ENCODE measurements at places on chromosomes 1 and 21.

GRCh38 chr1:59061876-59062275 lies 235.0 kb upstream of the FGGY start:
- no peak for DNase-seq

- no peak for DNase-seq
Observed at GRCh38 chr21:30981403-30981802, 56.9 kb downstream of the KRTAP19-8 start.

- peak; percentile 99 for DNase-seq
Observed at GRCh38 chr1:30718091-30718635, 5.2 kb downstream of the MATN1 start.

- no peak for DNase-seq
Observed at GRCh38 chr1:162882248-162882674, 21.3 kb upstream of the CCDC190 start.

DNA sequence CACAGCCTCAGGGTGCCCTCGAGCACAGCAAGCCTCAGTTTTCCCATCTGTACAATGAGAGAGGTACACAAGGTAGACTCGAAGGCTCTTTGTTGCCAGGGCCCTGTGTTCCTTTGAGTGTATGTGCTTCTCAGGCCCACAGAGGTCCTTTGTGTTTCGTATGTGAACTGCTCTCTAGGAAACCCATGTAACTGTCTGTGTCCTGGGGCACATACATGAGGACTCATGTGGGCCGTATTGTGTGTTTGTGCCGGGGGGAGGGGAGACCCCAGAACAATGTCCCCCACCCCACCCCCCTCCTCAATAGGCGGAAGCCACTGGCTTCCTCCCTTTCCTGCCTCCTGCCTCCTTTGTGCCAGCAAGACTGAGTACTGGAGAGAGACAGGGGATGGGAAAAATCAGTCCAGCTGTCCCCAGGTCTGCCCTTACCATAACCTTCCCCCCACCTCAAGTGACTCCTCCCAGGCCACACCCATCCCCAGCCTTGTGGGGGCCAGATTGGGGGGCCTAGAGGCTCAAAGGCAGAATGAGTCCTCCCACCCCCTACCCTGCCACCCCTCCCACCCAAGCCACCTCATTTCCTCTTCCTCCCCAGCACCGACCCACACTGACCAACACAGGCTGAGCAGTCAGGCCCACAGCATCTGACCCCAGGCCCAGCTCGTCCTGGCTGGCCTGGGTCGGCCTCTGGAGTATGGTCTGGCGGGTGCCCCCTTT lies at the start of gene TIE1:
Gene TIE1, plus strand, starts transcription at position 605 of the 717 bp plus-strand sequence. Its CDS starts 90 bp downstream, at position 695.
- no peak for DNase-seq

DNA sequence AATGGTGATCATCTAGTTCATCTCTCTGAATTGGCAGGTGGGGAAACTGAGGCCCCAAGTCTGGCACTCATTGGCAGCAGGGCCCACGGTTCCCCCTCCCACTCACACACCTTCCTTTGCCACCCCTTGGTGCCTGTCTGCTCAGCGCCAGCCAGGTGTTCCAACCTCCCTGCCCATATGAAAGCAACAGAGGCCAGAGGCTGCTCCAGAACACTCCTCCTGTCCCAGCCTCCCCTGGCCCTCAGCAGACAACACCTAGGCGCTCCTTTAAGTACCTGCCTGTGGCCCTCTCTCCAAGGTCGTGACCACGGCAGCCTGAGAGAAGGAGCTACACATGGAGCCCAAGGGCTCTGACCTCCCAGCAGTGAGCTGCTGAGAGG lies 362.3 kb upstream of the VAMP3 start:
- no peak for DNase-seq

DNA sequence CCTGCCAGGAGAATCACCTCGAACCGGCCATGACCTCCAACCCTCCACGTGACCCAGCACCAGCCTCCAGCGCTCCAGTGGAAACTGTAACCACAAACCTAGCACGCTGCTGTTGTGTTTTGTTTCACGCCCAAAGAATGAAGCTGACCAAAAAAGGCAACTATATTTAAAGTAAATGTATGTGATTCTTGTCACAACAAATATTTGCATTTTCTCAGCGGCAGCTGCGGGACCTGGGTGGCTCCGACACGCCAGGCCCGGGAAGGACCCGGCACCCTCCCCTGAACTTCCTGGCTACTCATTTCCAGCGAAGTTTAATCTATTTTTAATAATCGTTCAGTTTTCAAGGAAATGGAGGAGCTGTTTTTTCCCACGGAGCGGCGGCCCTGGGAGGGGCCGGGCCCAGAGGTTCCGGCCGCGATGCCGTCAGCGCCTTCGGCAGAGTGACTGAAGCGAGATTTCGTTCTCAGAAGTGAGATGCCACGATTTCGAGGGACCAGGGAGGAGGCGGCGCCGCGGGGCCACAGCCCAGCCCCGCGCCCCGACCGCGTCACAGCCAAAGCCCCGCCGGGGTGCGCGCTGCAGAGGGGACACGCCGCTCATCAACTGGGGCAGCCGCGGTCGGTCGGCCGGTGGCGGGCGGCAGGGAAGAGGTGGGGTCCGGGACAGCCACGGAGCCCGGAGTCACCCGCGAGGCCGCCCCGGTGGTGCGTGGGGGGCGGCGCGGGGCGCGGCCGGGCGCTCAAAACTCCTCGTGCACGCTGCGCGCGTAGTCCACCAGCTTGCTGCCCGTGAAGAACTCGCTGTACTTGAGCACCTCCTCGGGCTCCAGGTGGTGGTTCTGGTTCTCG lies 3.0 kb upstream of the TNFRSF4 start:
- DNase-seq, result peak; percentile 71

GRCh38 chr1:186002406-186002805 lies 268.2 kb downstream of the HMCN1 start:
- no peak for DNase-seq

GRCh38 chr1:14778898-14779865 lies 180.7 kb downstream of the KAZN start:
- DNase-seq, result no peak
